ENCODE measurements at places on chromosomes 2 and 18. TPM values are rescaled to one million over a fixed set of nuclear protein-coding genes. Genes with fewer than 3 reads are reported as not detected.
A peak's percentile ranks its signal among the peaks of the same experiment; 100 is the strongest.

DNA sequence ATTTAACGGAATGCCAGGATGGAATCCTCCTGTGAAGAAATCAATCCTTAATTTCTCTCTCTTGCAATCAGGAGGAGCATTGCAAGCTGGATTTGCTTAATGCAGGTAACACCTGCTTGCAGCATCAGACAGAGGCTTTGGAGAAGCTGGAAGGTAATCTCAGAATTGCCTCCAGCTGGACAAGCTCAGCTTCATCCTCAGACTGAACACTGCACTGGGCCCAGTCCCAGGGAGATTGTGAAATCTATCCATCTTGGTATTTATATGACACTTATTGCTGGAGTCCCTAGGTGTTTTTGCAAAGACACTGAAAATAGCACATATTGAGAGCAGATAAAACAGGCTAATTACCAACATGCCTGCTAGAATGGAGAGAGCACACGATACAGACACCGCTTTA, 179.4 kb upstream of the SESTD1 start:
- no peak for DNase-seq

GRCh38 chr2:53208815-53209214, 558.8 kb upstream of the CHAC2 start:
- DNase-seq = no peak

The IGFBP2 gene
- 56.6 TPM for total RNA-seq

DNA sequence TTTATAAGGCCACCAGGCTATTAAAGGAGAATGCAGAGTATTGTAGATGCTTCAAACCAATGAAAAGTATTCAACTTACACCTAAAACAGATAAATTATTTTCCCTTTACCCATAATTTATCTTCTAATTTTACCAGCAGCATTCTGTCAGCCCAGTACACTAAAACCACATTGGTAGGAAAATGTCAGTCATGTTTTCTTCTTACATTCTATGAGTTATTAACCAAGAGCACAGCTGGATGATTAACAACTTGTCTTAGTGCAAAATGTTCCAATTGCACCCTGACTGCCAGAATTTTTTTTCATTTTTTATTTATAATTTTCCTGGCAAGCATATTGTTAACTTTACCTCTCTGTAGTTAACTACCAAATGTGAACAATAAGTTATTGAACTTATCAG, 79.0 kb upstream of the WDR75 start:
- DNase-seq = no peak

The GKN2 gene
- total RNA-seq = 0.24 TPM

The METTL21A gene
- total RNA-seq = 62.9 TPM

The ABCB11 gene
- total RNA-seq = not detected

The ALPP gene
- 0.84 TPM for total RNA-seq

- no peak for DNase-seq
Measured at GRCh38 chr2:25419678-25420242, 78.0 kb upstream of the DNMT3A start.

The GFPT1 gene
- 31.9 TPM for total RNA-seq

DNA sequence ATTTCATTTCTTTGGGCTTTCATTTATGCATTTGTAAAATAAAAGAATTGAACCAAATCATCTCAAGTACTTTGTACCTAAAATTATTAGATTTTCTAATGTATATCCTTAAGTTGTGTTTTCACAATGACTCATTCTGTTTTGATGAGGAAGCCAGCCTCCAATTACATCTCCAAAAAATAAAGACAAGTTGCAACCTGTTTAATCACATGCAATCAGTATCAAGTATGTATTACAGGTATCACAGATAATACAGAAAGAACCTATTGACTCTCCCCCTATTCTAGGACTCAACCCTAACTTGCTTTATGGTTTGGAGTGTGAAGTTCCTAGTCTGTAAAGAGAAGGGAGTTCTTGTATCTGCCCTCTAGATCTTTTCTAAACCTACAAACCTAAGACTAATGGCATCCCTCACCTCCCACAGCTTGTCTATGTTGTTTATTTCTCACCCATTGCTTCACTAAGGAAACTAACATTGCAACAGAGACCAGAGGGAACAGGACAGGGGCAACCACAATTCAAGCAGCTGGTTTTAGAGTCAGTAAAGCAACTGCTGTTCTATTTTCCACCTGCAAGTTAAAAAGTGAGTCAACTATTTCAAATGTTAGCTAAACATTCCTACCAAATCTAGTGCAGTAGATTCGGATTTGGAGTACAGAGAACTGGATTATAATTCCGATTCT, 141.1 kb upstream of the ETAA1 start:
- peak; percentile 11 for DNase-seq

DNA sequence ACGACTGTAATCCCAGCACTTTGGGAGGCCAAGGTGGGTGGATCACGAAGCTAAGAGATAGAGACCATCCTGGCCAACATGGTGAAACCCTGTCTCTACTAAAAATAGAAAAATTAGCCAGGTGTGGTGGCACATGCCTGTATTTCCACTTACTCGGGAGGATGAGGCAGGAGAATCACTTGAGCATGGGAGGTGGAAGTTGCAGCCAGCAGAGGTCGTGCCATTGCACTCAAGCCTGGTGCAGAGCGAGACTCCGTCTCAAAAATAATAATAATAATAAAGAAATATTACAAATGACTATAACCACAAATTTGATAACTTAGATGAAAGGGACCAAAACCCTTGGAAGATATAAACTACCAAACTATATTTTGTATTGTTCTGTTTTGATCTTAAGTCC, 226.3 kb upstream of the GULP1 start:
- DNase-seq = no peak

The R3HDM1 gene
- 10.8 TPM for total RNA-seq

- peak; percentile 85 for DNase-seq
Measured at GRCh38 chr2:69642709-69643601, 584 bp downstream of the AAK1 start.

DNA sequence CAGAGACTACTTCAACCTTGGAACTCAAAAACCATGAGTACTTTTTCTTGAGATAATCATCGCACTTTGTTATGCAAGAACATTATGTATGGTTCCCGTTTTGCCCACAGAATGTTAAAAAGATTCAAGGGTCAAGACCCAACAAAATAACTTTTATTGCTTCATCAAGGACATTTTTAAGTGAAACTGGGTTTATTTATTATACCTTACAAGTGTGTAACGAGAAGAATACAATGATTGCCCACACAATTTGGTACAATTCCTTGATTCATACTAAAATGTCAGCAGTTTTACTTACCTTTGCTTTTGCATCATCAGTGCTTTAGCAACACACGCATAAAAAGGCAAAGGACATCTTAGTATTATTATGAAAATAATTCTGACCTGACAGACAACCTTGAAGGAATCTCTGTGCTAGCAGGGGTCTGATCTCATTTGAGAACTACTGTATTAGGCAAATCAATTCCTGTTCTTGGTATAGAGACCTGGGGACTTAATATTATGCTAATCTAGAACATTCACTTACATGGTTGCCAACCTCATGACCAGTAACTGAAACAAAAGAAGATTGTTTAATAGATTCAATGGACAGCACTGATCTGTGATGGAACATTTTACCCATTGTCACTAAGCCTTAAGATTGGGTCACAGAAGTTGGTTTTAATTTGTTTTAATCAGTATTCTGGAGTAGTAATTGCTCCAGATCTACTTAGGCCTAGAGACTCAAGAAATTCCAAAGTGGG, 16.2 kb downstream of the CCDC88A start:
- DNase-seq = no peak

DNA sequence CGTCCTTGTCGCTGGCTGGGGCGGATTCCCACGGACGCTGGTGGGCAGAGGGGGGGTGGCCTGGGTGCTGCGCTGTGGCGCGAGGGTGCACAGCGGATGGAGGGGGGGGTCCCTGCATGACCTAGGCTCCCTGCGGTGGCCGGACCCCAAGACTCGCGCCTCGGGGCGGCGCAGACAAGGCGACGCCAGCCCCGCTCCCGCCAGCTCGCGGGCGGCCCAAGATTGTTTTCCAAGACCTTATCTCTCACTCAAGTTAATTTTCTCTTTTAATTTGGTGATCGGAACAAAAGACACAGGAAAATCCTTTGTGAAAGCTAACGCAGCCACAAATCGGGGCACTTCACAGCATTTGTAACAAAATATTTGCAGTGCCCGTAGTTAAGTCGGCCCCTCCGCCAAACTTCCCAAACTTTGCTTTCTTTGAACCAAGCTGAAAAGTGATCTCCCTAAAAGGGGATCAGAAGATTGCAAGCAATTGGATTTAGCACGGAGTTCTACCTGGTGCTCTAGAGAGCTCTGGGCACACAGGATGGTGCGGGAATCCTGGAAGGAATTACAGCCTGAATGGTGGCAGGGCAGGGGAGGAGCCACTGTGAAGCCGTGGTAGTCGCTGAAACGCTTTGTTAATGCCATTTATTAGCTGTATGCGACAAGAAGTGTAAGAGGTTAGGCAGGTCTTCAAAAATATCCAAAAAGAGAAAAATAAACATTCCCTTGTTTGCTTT, 4.8 kb upstream of the ID2 start:
- DNase-seq = peak; percentile 60

- no peak for DNase-seq
Measured at GRCh38 chr2:217011576-217011975, 151.7 kb upstream of the TNP1 start.

The POMC gene
- not detected for total RNA-seq

DNA sequence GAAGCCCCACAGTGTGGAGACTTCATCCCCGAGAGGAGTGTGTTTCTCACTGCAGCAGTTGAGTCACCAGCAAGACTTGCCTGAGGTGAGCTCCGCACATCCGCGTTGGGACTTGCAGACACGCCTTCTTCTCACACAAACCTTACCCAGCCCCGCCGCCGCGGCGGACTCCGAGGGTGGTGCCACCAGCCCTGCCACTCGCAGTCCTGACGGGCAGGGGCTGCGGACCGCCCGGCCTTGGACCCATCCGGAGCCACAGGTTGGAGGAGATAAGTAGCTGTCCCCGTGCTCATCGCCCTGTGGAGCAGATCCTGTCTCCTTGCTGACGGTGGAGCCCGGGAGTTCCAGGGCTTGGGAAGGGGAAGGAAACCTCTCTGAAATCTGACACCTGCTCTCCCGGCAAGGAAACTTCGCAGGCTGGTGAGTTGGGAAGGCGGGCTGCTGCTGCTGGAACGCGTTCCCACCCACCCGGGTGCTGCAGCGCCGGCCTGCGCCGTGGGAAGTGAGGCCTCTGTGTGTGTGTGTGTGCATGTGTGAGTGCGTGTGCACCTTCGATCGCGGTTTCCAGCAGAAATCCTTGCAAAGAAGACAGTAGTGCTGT, at the start of gene RAB27B:
Gene RAB27B (plus strand): TSS at position 197 of the 601 bp plus-strand sequence. CDS start 49,109 bp downstream, outside the sequence.
- peak; percentile 70 for DNase-seq

GRCh38 chr18:55830544-55830943, 242.6 kb upstream of the TCF4 start:
- no peak for DNase-seq

DNA sequence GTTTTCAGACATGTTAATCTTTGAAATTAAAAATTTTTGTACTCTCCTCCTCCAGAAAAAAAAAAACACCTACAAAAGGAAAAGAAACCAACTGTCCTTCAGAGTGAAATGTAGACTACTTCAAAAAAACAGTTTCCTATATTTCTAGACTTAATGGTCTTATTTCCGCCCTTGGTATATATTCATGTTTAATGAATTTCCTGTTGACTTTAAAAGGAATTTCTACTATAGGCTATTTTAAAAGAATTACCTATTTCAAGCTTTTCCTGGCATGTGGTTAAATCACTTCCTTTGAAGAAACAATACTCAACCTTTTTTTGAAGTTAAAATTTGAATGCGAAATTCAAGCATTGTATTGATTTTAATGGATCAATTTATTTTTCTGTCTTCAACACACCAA, 29.2 kb downstream of the GULP1 start:
- no peak for DNase-seq

- peak; percentile 83 for DNase-seq
Measured at GRCh38 chr2:157898591-157898996, 22.5 kb upstream of the ACVR1 start.

DNA sequence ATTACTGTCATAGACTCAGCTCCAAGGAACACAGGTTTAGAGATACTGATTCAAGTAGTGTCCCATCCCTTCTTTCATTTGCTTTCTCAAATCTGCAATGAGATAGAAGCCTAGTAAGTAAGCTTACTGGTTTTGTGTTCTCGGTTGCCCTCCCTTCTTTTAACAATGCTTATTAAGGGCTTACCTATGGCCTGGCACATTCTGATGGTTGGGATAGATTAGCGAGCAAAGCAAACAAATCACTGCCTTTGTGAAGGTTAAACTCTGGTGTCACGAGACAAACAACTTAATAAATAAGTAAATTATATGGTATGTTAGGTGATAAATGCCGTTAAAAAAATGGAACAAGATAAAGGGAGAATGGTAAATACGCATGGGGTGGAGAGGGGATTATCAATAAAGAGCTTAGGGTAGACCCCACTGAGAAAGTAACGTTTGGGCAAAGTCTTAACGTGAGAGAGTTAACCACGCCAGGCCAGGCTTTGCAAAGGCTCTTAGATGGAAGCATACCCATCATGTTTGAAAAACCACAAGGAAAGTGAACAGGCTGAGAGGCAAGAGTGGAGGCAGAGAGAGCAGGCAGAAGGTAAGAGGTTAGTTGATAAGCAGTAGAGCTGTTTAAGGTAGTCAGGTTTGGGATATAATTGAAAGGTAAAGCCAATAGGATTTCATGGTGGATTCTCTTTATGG, 31.0 kb downstream of the EIF2AK3 start:
- no peak for DNase-seq

The SULT1C4 gene
- total RNA-seq = not detected

DNA sequence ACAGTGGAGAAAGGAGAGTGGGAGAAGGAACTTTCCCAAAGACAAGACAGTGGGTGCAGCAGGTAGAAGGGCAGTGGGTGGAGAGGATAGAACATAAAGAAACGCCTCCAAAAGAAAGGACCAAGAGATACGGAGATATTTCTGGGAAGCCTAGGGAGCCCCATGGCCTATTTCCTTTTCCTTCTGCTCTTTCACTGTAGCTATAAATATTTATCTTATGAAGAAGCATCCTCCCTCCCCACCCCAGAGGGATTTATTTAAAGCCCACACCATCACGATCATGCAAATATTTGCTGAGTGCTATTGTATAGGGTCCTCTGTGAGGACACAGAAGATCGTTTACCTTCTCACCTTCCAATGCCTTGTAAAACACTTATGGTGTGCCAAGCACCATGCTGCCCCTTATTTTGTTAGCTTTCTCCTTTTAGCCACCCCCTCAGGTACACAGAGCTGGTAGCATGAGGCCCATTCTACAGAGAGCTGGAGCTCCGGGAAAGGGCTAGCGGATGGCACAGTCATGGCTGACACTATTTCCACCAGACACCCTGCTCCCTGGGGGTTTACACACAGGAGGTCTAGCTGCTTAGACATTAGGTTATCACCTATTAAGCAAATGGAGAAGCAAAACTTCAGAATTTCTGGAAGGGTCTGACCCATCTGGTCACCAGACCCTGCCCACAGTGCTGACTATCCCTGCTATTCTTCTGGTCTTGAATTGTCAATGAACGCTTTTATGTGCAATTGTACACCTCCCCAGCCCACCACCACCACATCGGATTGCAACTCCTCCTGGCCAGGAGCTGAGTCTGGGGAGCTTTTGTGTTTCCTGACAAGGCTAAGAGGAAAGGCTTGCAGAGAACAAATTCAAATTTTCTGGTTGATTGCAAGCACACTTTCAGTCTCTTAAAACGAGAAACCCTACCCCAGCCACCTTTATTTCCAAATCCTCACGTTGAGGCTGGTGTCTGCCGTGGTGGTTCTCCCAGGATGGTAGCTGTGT, 91.8 kb upstream of the KLF7 start:
- DNase-seq = peak; percentile 29

- DNase-seq = no peak
Measured at GRCh38 chr18:27314996-27315395, 129.9 kb upstream of the CHST9 start.
